Breast epithelium (tissue), 4 donors: ENCODE measurements at places on chromosomes 5 and 9.
A peak's percentile ranks its signal among the peaks of the same experiment; 100 is the strongest.

- no peak for DNase-seq
These were observed 779.3 kb downstream of the CDH9 start for GRCh38 chr5:26259081-26259480.

GRCh38 chr9:130713286-130713960 lies 19.8 kb downstream of the EXOSC2 start:
- no peak for DNase-seq

DNA sequence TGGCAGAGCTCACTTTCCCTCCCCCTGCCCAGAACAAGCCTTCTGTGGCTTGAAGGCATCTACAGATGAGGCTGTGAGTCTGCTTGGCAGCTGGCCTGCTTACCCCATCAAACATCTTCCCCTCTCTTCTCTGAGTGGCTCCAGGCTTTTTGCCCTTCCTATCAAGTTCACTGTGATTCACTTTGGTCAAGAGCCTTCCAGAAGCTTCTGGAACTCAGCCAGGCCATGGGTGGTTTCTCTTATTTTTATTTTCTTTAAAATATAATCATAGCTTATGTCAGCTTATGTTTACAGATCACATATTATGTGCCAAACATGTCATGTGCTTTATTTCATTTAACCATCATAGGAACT lies 267.0 kb downstream of the SEC61B start:
- no peak for DNase-seq

DNA sequence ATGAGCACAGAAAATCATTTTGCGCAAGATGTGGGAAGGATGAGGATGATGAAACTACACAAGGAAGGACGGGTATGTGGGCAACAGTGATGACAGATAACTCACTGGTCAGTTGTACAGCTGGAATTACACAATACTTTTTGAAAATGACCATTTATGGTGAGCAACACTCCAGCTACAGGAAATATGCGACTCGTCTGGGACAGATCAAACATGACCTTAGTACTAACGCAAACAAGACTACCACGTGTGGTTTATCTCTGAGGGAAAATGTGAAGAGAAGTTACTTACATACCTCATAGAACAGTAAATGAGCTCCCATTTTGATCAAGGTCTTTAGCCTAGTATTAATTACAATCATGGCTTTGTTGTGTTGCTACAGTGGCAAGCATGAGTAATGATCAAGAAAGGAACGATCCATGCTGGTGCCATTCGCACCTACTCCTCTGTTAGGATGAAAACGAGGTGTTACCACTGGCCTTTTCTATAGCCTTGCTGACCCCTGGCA lies 456.9 kb downstream of the BNC2 start:
- no peak for DNase-seq

DNA sequence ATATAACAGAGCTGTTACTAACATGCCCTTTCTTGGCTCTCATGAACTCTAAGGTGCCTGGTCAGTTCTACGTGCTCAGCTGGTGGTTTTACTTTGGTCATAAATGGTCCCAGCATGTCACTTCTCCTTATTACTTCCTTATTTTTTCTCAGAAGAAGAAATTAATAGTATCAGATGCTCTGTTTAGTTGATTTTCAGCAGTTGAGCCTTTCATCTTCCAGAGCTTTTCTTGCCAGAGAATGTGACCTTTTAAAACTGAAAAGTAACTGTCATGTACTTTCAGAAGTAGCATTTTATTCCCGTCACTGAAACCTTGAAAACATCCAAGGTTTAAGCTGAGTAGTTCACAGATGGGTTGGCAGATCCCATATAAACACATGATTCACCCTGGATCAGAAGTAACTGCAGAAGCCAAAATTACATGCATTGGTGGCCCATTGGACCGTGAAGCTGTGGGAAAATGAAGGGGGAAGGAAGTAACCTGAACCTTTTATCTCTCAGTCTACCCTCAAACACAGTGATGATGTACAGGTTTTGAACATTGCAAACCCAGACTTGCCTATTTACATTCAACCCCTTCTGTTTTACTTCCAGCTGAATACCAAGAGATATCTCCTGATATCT lies 50.5 kb downstream of the HACD4 start:
- no peak for DNase-seq

DNA sequence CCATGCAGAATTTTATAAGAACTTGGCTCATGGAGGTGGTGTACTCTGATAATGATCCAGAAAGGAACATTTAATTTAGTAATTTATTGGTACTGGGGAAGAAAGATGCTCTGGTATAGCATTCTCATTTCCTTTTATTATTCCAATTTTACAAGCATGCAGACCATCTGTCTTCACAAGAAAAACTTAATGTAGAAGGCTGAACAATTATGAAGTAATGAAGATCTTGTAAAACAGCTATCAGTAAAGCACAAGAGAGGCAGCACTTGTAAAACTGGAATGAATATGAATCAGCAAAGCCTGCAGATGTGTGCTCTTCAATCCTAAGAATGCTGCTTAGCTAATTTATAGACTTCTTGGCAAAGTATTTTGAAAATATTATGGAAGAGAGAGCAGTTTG lies 300.0 kb downstream of the YTHDC2 start:
- DNase-seq = no peak

DNA sequence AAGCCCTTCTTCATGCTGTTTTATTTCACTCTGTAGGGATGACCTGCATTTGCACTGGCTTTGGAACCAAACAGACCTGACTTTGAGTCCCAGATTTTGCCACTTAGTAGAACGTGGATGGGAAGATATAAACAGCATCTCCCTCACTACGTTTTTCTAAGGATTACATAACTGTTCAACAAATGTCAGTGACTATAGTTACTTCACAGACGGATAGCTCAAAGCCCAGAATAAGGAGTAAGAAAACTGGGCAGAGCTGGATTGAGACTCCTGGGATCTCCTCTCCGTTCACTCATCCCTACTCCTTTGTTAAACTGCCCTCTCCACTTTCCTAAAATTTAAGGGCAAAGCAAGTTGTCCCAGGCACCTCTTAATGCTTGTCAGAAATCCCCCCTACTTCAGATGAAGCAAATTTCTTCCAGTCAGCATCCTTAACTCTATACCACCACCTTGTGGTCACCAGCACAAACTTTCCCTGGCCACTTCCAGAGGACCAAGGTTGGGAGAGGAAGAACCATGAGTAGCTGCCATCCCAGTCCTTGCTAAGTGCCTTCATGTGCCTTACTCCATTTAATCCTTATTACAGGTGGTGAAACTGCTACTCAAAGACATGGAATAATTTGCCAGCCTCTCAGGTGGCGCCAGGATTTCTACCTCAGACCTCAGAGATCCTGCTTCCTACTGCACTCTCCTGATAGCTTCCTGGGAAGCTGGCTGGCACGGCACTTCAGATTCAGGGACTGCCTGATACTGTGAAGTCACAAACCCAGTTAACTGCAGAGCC lies 38.4 kb downstream of the EGR1 start:
- no peak for DNase-seq

DNA sequence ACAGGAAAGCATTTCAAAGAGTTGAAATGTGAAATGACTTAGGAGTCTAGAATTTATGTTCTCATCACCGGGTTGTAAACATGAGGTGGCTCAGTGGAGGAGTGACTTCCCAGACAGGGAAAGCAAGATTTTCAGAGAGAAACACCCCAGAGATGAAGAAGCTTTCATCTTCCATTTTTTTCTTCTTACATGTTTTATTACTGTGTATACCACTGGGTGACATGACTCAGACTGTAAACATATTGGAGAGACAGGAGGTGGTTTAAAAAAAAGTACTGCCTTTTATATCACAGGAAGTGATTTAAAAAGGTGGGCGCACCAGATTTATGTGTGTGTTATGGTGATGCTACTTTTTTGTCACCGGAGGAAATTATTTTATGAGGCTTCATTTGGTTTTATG lies 209.1 kb upstream of the TUT7 start:
- DNase-seq = no peak

- DNase-seq = no peak
These were observed 17.0 kb upstream of the WWC1 start for GRCh38 chr5:168274406-168274805.

- DNase-seq = no peak
These were observed 12.3 kb upstream of the PANK3 start for GRCh38 chr5:168591302-168592013.

- no peak for DNase-seq
These were observed 7.6 kb upstream of the IRF1 start for GRCh38 chr5:132498152-132498551.

DNA sequence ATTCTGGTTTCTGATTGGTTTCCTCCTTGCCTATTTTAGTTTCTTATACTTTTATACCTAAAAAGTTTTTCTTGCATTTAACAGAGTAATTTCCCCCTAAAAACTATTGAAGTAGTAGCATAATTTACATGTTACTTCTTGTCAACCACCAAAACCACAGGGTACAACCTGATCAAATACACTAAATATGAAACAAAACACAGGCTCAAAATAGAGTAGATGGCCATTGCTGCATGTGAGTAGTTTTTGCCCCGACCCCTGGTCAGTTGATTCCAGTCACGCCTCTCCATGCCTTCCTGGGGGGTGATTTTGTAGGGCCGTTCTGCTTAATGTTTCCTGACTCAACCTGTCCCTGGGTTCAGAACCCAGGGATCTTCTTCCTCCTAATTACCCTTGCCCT lies 101.8 kb downstream of the TLE4 start:
- DNase-seq = no peak

GRCh38 chr5:51829230-51829629 lies 446.0 kb downstream of the ISL1 start:
- DNase-seq = no peak

DNA sequence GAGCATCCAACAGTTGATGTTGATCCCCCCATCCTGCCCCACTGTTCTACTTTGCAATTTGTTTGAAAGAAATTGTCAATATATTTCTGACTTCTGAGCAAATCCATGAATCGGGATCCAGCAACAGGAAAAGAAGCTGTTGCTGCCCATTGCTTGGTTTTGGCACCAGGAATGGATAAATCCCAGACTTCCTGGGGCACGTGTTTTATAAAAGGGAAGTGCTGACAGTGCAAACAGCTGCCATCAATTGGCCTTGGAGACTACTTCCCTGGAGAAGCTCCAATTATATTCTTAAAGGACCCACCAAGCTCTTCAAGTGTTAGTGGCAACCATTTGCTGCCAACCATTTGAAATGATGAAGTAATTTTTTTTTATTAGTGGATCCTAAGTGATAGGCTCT lies 13.7 kb downstream of the STK32A start:
- DNase-seq = no peak

GRCh38 chr9:29212397-29213387 lies 1639.4 kb upstream of the C9orf72 start:
- no peak for DNase-seq

DNA sequence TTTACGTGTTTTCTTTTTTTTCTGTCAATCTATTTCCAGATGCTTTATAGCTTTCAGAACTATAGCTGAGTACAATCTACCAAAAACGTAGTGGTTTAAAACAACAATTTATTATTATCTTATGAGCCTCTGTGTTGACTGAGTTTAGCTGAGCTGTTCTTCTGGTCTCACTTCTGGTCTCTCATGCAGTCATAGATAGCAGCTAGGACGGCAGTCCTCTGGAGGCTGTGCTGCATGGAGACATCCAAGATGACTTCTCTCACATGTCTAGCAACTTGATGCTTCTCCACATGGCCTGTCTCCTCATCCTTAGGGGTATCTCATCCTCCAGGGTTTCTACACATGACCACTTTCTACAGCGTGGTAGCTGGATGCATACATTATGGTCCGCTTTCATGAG lies 22.0 kb upstream of the RAD23B start:
- DNase-seq = no peak

GRCh38 chr9:130448035-130448624 lies 3.4 kb downstream of the ASS1 start:
- no peak for DNase-seq

DNA sequence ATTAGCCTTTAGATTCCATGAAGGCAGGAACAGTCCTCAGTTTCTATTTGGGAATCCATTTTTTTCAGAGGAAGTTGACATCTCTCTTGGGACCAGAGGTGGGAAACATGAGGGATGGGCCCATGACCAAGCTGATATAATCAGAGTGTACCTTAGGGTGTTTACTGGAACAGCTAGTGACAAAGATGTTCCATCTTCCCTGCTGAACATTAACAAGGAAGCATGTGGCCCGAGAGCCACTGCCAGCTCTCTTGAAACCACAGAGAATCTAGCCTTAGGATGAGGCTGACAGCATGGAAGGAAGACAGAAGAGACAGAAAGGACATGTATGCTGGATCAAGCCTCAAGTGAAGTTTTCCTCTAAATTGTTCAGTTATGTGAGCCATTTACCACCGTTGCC lies 16.0 kb downstream of the AQP3 start:
- peak; percentile 62 for DNase-seq

- no peak for DNase-seq
These were observed 297.1 kb downstream of the TUSC1 start for GRCh38 chr9:25381141-25381540.

DNA sequence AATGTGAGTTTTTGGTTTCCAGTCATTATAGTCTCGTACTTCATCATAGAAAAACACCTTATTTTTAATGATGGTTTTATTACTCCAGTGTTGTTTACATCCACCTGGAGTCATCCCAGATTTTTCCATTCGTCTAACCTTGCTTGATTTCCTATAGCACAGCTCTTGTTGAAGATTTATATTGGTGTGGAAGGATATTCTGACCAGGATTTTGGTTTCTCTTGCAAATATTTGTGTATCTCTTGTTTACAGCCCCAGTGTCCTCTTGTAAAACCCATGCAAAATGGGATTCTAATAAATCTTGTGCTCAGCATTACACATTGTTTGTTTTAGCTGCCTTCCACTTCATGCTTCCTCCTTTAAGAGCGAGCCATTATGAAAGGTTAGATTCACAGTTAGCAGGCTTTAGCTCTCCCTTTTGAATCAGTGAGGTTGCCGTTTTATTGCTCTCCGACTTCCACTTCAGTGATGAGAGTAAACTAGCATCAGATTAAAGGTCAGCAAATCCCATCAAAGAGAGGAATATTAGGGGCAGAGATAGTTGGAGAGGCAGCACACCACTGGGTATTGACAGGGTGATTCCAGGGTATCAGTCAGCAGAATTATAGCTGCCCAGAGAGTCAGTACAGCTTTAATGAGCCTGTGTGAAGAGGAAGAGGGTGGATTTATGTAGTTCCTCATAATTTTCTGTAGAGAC lies 157.1 kb downstream of the PBX3 start:
- no peak for DNase-seq

DNA sequence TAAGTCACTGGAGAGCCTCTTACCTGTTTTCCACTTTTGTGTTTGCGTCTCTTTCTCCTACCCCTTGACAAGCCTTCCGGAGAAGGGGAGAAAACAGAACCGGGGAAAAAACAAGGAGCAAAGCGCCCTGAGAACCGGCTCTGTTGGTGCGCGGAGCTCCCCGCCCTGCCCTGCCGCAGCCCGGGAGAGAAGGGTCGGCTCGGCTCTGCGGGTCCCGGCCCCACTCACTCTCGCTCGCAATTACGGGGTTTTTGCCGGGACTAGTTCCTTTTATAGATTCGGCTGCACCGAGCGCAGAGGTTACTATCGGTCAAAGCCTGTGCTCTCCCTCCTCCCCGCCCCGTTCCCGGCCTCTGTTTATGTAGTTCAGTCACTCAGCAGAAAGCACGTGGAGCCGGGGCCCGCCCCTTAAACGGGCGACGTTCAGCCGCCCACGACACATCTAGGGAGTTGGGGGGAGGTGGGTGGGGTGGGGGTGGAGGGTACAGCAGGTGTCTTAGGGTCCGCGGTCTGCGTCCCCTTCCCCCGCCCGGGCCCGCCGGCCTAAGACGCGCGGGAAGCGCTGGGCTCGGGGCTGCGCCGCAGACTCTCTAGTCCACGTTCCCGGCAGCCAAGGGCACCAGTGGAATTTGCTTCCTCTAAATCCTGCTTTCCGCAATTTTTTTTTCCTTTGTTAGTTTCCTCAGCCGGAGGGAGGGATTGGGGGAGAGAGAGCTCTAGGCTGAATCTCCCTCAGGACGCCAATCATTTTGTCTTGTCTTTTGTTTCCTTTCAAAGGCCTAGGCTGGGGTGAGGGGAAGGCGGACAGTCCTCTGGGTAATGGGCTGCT lies at the start of gene ABCA1:
Gene ABCA1, minus strand, starts transcription at position 244 of the 829 bp plus-strand sequence. CDS start 24,476 bp downstream, outside the sequence.
- DNase-seq = peak; percentile 86

GRCh38 chr5:177450667-177451424 lies 4.2 kb downstream of the PRR7 start:
- no peak for DNase-seq
